GM20000 (cell line): ENCODE measurements at places on chromosomes 4 and X.

- DNase-seq = no peak
Measured at GRCh38 chr4:8589336-8589735, 3.2 kb upstream of the CPZ start.

DNA sequence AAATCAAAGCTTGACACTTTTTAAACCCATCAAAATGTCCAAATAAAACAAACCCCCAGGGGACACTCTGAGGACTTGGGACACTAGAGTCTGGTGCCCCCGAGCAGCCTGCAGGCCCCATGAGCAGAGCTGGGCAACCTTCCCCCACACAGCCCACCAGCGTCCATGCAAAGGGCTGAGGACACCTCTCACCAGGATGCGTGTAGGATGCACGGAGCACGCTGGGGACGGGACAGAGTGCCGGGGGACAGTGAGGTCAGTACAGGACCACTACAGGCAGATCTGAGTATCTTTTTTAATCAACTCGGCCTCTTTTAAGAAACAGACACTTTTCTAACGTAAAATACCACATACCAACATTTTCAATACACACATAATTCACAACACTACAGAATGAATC lies 6.9 kb downstream of the GAK start:
- no peak for DNase-seq

DNA sequence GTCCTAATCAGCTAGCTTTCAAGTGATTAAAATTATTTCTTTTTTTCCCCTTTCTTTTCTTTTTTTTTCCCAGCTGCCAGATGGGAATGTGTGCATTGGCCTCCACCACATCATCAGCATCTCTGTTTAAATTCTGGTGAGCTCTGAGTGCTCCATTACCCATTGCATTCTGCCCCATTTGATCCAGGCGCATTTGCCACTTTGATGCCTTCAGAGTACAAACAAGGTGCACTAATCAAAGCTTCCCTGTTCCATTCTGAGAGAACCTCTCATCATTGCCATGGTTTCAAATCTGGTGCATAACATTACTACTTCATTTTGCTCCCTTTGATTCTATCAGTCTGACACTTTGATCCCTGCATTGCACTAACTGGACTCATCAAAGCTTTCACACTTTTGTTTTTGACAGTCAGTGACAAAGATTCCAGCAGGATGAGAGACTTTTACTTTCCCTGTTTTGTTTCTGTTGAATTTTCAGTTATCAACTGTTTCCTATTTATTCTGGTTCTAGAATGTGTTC lies 238.8 kb upstream of the PCDH10 start:
- no peak for DNase-seq

DNA sequence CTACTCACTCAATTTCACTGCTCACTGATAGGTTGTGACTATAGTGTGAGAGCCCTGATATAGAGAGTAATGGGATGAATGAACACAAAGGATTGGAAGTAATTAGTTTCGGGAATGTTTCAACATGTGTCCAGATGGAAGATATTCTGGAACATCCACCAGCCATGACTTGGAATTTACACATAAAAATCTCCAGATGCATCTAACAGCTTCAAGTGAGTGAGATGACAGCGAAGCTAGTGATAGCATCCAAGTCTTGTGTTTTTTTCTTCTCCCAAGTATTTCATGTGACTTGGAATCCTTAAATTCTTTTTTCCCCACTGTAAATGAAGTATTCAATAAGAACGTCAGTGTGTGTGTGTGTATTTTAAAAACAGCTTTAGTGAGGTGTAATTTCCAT lies 82.1 kb downstream of the CLDN34 start:
- no peak for DNase-seq

DNA sequence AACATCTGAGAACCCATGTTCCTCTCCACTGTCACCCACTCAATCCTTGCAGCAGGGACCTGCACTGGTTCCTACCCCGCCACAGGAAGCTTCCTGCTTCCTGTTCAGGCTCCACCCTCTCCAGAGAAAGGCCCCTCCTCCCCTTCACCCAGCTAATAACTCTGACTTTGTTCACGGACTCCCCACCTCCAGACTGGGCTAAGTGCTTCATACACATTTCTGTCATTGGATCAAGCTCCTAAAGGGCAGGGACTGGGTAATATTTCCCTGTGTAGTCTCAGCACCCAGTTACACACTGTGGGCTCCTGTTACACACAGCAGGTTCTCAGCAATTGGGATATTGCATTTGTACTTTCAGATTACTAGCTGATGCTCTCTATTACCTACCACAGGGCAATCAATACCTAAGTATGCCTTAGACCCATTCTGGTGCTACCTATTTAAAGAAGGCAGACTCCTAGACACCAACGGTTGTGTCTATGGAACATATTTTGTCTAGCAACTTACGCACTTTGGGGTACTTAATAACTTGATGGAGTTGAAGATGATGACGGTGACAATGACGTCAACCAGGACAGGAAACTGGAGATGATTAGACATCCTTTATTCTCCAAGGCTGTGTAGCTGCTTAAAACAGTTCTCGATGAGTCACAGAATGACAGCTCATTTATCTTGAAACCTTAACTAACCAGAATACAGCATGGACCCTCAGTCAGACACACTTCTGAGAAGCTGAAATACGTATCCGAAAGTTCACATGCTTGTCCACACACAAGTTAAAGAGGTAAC lies 58.1 kb downstream of the MAML3 start:
- DNase-seq = no peak

DNA sequence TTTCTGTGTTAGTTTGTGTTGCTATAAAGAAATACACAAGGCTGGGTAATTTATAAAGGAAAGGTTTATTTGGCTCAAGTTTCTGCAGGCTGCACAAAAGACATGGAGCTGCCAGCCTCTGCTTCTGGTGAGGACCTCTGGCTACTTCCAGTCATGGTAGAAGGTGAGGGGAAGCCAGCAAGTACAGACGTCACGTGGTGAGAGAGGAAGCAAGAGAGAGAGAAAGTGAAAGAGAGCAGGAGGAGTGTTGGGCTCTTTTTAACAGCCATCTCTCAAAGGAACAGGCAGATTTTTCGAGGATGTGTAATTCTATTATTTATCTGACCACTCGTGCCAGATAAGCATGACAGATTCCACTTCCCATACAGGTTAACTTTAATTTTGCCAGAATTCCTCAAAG lies 1199.1 kb downstream of the ADGRL3 start:
- peak; percentile 24 for DNase-seq

GRCh38 chrX:118373538-118373937 lies 27.6 kb downstream of the WDR44 start:
- DNase-seq = no peak

DNA sequence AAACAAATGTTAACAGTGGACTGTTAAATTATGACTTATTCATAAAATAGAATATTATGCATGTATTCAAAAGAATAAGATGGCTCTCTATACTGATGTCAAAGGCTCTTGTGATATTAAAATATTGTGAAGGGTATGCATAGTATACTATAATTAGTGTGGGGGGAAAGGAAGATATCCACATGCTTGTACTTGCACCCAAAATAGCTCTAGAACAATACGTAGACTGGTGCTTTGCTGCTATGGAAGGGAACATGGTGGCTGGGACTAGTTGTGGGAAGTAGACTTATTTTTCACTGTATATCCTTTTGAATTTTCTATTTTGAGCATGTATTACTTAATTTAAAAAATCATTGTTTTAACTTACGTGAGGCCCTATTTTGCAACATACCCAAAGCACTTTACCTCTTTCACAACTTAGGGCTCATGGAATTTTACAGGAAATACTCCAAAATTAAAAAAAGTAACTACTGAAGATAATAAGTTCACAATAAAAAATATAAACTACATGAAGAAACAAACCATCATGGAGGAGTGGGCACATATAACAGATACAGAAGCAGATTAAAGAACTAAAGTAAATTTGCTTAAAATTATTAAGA lies 7.9 kb downstream of the PGRMC2 start:
- DNase-seq = no peak

GRCh38 chrX:138287205-138287877 lies 424.2 kb downstream of the FGF13 start:
- DNase-seq = no peak

- DNase-seq = no peak
Measured at GRCh38 chr4:47195706-47196105, 164.3 kb downstream of the GABRB1 start.

GRCh38 chr4:55807556-55807955 lies 12.0 kb upstream of the EXOC1L start:
- no peak for DNase-seq

GRCh38 chr4:145285928-145286327 lies 105.5 kb upstream of the OTUD4 start:
- DNase-seq = no peak
